ENCODE measurements at places on chromosomes 12 and 14. TPM values are rescaled to one million over a fixed set of nuclear protein-coding genes. Genes with fewer than 3 reads are reported as not detected.

- no peak for DNase-seq
Observed at GRCh38 chr14:101506211-101506925, 54.9 kb upstream of the DIO3 start.

- no peak for DNase-seq
Observed at GRCh38 chr12:34604227-34604626, 581.9 kb downstream of the ALG10 start.

DNA sequence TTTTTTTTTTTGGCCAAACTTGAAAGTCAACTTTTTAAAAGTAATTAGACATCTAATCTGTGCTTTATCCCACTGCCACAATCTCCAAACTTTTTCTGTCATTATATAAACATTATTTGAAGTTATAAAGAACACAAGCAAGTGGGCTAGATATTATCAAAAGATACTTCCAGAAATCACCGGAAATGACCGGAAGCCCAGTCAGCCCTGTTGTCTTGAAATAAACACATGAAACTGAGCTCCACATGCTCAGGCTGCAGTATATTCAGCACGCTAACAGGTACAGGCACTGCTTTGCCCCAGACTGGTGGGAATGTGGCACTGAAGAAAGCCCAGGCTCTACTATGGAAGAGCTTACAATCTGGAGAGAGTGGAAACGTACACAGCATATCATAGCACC, 158.9 kb upstream of the PLEKHG7 start:
- no peak for DNase-seq

- DNase-seq = peak; percentile 62
Observed at GRCh38 chr12:45729233-45730083, at the start of gene ARID2. Gene ARID2 (plus strand): TSS chr12:45729706. CDS start chr12:45729837, 131 bp downstream.

GRCh38 chr14:24123424-24124417, 6.7 kb upstream of the FITM1 start:
- no peak for DNase-seq

DNA sequence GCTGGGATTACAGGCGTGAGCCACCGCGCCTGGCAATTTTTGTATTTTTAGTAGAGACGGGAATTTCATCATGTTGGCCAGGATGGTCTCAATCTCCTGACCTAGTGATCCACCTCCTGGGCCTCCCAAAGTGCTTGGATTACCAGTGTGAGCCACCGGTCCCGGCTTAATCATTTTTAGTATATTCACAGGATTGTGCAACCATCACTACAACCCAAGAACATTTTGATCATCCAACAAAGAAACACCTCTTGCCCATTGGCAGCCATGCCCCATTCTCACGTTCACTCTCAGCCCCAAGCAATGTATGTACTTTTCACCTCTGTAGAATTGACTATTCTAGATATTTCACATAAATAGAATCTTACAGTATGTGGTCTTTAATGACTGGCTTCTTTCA, 19.9 kb downstream of the SP1 start:
- DNase-seq = no peak

- no peak for DNase-seq
Observed at GRCh38 chr12:67989184-67989920, at the start of gene IFNG-AS1. Gene IFNG-AS1 (plus strand): TSS chr12:67989447.

- peak; percentile 37 for DNase-seq
Observed at GRCh38 chr14:92578511-92578910, 64.9 kb downstream of the RIN3 start.

DNA sequence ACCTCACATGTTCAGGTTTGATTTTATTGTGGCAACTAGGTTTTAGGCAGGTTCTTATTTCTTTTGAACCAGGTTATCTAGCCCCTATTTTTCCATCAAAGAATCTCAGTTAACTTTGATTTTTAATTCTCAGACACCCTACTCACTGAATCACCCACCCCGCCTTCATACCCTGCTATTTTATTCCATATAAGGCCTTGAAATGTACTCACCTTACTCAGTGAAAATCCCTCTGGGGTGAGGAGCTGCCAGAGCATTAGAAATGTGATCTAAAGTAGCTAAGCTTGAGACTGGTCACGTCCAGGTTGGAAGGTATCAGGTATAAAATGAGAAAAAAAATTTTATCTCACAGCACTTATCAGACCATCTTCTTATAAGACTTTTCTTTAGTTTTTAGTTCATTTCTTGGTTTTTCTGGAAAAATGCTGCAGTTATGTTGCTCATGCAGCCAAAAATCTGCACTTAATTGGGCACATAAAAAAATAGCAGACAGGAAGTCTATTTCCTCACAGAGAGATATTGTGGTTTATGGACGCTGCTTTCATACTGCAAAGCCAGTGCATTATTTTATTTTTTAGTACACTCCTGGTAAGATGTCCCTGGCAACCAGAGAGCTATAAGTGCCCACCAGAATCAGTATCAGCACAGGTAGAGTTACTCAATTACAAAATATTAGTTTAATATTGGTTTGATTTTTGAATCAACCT, 101.5 kb upstream of the CCDC91 start:
- DNase-seq = no peak

DNA sequence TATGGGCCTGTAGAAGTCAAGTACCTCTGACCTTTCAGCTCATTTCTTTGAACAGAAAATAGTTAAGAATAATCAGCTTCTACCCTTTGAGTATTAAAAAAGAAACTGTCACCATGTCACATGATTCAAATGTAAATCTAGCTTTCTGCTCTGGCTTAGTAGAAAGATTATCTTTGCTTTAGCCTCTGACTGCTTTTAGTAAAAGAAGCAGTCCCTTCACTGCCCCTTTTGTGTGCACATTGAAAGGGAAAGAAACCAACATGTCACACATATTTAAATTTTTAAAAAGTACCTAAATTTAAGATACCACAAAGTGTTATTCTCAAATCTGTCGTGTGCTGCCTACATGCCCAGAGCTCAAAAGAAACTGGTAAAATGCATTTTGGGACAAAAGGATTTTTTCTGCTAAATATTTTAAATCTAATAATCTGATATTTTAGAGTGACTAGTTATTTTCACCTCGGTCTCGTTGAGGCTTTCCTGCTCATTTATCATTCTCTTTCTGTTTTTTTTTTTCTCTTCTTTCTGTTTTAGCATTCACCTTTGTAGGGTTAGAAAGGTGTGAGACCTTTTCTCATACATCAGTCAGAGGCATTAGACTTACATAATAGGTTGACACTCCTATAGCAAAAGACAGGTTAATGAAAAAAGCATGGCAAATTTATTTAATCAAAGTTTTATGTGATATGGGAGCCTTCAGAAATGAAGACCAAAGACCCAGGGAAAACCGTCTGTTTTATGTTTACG, 41.3 kb downstream of the SLC16A7 start:
- no peak for DNase-seq

- no peak for DNase-seq
Observed at GRCh38 chr14:51321036-51321435, 81.0 kb downstream of the TMX1 start.

DNA sequence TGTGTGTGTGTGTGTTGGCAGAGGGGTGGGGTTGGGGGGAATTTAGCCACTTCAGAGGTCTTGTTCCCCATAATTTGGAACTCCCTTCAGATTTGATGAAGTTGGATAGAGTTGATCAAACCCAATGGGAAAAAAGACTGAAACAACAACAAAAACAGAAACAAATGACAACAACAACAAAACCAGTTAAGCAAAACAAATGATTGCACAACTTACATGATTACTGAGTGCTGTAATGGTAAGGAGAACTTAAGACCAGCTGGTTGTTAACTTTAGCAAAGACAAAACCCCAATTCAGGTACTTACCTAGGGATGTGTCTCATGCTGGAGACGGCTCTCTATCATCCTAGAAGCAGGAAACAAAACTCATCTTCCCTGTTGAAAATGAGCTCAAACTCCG, 107.8 kb upstream of the DDHD1 start:
- no peak for DNase-seq

DNA sequence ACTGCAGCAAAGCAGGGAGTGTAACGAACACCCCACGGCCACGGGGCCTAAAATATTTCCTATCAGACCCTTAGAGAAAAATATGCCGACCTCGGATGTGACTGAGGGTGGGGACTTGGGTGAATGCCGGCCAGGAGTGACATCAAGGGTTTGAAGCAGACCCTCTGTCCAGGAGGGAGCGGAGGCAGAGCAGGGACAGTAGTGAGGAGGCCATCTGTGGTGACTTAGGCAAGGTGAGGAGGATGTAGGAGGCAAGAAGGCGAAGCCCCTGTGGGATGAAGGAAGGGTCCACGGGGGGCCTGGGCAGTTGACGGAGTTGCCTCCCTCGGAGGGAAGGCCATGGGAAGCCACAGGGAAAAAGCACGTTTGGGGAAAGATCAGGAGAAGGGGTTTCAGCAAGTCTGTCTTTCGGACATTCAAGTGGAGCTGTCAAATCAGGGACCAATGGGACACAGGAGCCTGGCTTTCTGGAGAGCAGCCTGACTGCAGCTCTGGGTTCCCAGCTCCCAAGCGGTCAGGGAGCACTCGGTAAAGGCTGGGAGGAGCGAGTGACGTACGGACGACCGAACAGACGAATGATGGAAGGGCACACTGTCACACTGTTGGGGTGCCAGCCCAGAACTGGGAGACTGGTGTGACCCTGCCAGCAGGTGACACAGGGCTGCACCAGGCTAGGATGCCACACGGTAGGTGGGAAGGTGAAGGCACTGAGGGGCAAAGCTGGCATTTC, 74.3 kb downstream of the MOK start:
- DNase-seq = no peak

GRCh38 chr14:89013098-89013504, 188.7 kb downstream of the TTC8 start:
- peak; percentile 33 for DNase-seq

- DNase-seq = no peak
Observed at GRCh38 chr12:52600941-52601481, at the start of gene KRT72. Gene KRT72 (minus strand): TSS chr12:52601463. CDS start chr12:52601452, 11 bp downstream.

DNA sequence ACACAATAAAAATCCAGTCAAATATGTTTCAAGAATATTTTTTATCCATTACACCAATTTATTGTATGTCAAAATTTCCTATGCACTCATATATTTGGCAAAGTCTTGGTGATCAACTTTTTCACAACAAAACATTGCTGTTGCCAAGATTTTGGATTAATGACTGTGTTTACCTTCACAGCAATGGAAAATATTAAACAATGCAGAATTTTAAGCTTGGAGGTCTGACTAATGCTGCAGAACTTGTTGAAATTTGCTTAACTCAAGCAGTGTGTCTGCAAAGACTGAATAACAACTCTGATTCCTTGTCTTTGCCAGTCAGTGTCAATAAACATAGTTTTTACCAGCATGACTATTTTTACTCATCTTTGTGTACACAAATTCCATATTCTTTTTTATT, 336.4 kb downstream of the CCER1 start:
- DNase-seq = peak; percentile 9

- DNase-seq = peak; percentile 78
Observed at GRCh38 chr12:87827638-87828264, 201.4 kb downstream of the C12orf50 start.

DNA sequence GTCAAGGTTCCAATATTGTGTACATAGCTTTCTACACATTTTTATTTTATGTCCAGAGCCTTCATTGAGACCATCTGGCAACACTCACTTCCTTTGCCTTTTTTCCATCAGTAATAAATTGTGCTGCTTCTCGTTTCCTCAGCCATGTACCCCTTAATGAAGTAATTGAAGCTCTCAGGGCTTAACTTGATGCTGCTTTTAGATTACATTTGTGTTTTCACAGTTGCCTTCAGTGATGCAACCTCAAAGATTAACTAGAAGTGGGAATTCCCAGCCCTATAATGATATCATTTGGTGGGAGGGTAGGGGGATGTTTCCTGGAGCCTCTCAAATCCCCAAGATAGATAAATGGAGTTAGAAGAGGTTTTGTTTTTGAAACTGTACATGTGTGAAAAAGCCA, 80.2 kb upstream of the KRR1 start:
- DNase-seq = peak; percentile 62

DNA sequence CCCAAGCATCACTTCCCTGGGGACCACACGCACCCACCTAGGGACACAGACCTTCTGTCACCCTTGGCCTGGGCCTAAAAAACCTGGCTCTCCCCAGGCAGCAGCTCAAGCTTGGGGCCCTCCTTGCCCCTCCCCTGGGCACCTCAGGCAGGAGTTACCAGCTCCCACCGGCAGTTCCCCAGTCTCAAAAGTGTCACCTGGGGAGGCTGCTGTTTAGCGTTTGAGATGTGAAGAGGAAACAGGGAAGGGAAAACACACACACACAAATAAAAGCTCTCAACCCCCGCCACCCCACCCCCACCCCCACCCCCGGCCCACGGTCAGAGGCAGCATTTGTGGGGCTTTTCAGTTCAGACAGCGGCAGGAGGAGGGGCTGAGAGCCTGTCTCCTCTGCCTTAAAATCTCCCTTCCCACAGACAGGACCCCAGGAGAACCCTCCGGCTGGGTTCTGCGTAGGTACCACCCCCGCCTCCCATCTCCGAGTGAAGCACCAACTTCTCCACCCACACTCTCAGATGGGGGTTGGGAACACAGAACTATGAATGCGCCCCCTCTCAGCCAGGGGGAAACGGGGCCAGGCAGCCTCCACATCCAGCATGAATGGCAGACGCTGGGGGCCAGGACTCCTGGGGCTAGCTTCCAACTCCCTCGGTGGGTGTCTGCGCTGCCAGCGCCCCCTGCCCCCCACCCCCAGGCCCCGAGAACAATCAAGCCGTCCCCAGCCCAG, 3.0 kb downstream of the NCOR2 start:
- no peak for DNase-seq

Gene OTOGL
- 0.34 TPM for total RNA-seq

Gene DDX51
- total RNA-seq = 7.5 TPM

Gene DYNC1H1
- total RNA-seq = 386 TPM

Gene CLEC1B
- total RNA-seq = not detected

Gene SERPINA9
- not detected for total RNA-seq

Gene SAMD15
- 1.7 TPM for total RNA-seq

Gene PPP1R36
- 1.1 TPM for total RNA-seq

Gene ANKS1B
- 0.11 TPM for total RNA-seq

Gene KERA
- total RNA-seq = not detected

Gene ZDHHC17
- 18.1 TPM for total RNA-seq

Gene HOXC12
- total RNA-seq = 0.38 TPM

Gene RASSF8
- total RNA-seq = 26.6 TPM

Gene FBLN5
- 20.0 TPM for total RNA-seq

Gene ANO4
- 8.8 TPM for total RNA-seq

Gene RIMBP2
- total RNA-seq = not detected

Gene C3AR1
- 1.5 TPM for total RNA-seq

Gene GPR137C
- 2.3 TPM for total RNA-seq
